Inflammatory macrophage treated with lipopolysaccharide for 4 hours (primary cell): ENCODE measurements at places on chromosomes 4 and X.

- DNase-seq, result no peak
Measured at GRCh38 chr4:143071351-143071750, 113.4 kb upstream of the USP38 start.

GRCh38 chr4:119116925-119117900, 18.4 kb upstream of the MYOZ2 start:
- no peak for DNase-seq

DNA sequence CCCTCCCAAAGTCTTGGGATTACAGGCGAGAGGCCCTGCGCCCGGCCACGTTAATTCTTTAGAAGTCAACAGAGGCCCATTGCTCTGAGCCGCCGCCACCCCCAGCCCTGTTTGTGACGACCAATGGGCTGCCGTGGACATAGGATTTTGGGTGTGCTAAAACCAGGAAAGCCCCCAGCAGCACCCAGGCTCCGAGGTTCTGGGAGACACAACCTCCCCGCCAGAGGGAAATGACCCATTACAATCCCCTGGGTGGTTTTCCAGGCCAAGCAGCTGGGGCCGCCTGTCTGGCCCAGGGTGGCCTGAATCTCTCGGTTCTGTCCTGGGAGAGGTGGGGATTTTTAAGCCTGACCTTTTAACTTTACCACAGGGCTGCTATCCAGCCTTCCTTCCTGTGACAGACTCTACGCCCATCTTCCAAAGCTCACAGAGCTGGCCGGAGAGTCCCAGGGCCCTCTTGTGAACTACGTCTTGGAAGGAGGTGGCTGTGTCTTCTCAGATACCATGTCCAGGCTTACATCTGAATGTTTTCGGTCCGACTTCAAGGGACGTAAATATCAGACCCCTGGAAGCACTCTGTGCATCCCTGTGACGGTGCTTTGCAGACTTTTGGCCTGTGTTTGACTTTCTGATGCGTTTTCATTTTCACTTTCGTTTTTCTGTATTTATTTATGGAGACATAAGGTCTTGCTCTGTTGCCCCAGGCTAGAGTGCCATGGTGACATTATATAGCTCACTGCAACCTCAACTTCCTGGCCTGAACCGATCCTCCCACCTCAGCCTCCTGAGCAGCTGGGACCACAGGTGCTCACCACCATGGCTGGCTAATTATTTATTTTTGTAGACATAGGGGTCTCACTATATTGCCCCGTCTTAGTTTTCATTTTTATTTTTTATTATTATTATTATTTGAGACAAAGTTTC, 36.0 kb downstream of the P2RY8 start:
- DNase-seq, result peak; percentile 78

- no peak for DNase-seq
Measured at GRCh38 chr4:15130441-15130840, 128.2 kb downstream of the CPEB2 start.

- DNase-seq, result no peak
Measured at GRCh38 chr4:6655924-6656323, 15.4 kb downstream of the MRFAP1 start.

DNA sequence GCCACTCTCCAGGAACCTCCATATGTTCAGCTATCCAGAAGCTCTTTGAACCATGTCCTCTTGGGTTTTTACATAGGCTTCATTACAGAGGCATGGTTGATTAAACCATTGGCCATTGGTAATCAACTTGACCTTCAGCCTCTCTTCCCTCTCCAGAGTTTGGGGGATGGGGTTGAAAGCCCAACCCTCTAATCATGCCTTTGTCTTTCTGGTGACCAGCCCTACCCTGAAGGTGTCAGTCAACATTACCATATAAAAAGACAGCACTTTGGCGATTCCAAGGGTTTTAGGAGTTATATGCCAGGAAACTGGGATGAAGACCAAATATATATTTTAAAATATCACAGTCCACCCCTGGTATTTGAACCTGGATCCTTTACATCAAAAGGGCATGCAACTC, 222.5 kb downstream of the CHIC1 start:
- DNase-seq, result no peak

DNA sequence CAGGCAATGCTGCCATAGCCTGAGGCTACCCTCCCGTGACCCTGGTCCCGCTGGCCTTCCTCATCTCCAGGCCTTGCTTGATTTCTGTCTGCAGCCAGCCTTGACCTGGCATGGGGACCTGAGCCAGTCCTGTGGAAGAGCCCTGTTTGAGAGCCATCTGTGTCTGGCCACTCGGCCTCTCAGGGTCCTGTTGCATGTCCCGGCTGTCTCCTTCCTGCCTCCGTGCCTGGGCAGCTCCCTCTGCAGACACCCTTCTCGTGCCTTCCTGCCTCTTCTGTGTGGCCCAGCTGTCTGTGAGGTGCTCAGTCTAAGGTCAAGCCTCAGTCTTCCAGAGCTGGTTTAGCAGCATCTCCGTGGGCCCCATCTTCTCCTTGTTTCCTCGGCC, 108.4 kb downstream of the SORCS2 start:
- DNase-seq, result no peak

DNA sequence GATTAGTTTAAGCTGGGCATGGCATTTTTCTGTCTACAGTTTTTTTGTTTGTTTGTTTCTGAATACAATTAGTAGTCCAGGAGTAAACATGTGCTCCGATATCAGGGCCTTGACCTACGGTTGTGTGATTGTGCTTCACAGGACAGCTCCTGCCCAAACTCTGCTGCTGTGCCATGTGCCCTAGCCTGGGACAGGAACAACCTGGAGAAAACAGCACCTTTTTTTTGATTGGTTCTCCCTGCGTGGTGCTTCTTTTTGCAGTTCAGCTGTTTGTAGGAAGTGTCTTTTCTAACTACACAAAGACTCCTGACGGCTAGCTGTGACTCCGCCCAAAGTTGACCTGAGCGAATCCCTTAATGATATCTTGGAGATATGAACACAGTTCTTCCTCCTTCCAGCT, 158.8 kb downstream of the ATP10D start:
- DNase-seq, result no peak

DNA sequence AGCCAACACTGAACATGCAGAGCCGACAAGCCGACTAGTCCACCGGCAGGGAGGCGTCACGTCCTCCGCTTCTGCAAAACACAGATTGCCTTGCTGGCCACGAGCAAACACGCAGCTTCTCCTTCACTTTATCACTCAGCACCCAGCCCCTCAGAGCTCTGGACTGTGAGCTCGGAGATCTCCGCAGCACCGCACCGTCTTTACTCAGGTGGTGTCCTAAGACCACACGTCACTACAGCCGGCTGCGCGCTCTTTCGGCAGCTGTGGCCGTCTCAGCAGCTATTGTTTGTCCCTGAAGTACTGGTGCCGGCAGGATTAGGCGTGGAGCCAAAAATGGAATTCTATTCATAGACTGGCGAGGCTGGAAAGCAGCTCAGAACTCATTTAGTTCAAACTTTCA, 72.0 kb downstream of the FAT1 start:
- no peak for DNase-seq

DNA sequence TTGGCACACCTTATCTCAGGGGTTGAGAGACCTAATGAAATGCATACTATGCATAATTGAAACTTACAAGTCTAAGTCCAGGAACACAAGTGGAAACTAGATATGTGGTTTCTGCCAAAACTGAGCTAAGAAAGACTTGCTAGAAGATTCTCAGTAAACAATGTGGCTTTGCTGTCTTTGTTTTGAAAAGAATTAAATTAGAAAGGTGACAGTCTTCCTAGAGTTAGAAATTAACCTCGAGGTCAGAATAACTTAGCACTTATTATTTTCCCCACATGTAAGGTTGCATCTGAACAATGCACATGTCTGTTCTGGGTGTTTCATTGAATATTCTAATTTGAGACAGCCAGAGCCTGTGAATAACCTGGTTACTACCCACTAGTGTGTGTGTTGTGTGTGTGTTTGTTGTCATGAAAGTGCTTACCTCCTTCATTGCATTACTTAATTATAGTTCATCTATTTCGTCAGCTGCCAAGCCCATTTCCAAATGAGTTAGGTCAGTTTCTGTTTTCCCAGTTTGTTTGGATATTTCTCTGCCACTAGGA, 1.5 kb downstream of the EREG start:
- peak; percentile 86 for DNase-seq

- no peak for DNase-seq
Measured at GRCh38 chr4:82373486-82373815, 340 bp downstream of the HNRNPD start.

DNA sequence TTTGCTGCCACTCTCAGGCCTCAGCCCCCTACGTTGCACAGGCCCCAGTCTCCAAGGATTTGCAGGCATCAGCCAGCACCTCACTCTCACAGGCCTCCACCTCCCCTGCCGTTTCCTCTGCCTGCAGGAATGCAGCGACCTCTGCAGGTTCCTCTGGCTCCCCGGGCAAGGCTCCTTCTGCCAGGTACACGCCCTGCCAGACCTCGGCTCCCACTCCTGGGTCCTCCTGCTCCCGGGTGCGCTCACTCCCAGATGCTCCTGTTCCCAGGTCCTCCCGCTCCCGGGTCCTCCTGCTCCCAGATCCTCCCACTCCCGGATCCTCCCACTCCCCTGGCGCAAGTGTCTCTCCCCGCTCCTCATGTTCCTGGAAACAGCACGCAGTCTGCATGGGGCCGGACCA, 144.4 kb upstream of the RADX start:
- DNase-seq, result no peak

- no peak for DNase-seq
Measured at GRCh38 chr4:184541907-184542306, 67.6 kb upstream of the IRF2 start.

DNA sequence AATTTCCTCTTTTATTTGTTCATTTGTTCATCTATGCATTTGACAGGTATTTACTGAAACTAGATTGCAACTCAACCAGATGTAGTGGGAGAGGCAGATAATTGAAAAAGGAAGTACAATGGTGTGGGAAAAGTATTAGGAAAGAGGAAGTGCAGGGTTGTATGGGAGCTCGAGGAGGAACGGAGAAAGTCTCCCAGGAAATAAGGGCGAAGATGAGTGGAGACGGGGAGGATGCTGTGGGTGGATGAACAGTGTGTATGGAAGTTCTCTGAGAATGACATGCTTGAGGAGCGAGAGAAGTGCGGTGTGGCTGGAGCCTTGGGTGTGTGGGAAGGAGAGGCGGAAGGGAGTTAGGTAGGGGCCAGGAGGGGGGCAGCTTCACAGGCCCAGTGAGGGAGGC, 87.5 kb upstream of the DHX15 start:
- DNase-seq, result peak; percentile 65

DNA sequence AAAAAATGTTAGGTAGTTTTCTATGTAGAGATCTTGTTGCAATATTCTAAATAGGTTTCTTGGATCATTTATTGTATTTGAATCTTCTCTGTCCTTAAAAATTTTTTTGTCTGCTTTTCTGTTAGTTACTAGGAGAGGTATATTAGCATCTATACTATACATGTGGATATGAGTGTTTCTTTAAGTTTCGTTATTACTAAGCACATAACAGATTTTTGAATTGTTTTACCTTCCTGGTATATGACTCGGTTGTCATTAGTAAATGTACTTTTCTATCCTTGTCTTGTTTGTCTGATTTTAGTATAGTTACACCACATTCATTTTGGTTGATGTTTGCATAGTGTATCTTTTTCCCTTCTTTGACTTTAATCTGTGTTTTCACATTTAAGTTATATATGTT, 20.2 kb downstream of the PYURF start:
- DNase-seq, result no peak

- DNase-seq, result no peak
Measured at GRCh38 chr4:165403048-165403447, 24.2 kb downstream of the CPE start.

DNA sequence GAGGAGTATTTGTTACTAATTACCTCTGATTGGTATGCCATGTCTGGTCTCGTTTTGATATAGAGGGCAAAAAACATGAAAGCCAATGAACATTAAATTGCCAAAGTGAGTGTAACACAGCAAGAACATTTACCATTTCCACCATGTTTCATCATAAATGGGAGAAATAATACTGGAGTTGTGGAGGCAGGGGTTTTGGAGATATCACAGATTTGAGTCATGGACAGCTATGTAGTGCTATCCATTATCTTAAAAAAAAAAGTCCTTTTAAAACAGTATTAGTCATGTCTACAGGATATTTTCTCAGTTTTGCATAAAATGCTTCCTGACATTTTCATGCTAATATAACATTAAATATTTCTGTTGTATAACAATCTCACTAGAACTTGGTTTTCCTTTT, 301.2 kb downstream of the IL1RAPL1 start:
- no peak for DNase-seq

DNA sequence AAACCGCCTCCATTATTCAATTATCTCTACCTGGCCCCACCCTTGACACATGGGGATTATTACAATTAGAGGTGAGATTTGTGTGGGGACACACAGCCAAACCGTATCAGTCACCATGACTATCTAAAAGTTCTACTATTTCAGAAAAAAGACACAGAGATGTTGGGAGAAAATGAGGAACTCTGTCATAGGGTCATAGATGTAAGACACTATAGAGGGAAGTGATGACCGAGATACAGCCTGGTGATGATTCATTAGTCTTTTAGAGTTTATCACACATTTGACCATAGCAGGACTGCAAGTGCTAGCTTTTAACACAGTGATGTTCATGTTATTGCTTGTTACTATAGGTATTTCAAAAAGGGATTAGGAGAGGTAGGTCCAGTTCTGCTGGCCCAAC, 357.0 kb upstream of the AADAT start:
- DNase-seq, result peak; percentile 11

DNA sequence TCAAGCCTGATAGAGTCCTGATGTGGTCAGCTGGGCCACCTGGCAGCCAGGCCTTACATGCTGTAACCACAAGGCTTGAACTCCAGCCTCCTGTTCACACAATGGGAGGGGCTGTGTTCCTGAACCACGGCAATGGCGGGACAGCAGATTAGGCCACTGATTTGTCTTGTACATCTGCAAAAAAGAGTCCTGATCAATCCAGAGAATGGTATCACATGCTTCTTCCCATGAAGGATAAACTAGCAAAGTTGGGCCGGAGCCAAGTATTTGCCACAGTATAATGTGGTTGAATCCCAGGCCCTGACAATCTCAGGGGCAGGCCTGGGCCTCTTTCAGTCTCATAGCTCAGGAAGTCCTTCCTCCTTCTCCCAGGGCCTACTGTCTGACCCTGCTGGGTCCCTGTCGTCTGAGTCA, 2182.5 kb upstream of the AGA start:
- DNase-seq, result no peak

DNA sequence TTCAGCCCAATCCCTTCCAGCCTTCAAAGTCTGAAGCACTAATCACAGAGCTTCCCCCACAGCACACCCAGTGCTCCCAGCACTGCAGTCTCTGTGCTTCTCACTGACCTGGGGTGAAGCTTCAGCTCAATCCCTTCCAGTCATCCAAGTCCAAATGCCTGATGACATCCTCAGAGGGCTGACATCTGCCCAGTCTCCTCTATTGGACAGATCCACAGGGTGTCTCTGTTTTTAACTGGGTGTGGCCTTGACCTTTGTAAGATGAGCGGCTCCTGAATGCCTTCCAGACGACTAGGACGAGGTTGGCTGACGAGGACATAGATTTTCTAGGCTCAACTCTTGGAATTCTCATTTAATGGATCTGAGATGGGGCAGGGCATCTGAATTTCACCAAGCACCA, 7.6 kb upstream of the SLC2A9 start:
- no peak for DNase-seq

GRCh38 chr4:102564399-102565059, 63.4 kb downstream of the NFKB1 start:
- DNase-seq, result peak; percentile 96
